ENCODE measurements at places on chromosomes 4 and X. TPM values are rescaled to one million over a fixed set of nuclear protein-coding genes. Genes with fewer than 3 reads are reported as not detected.

DNA sequence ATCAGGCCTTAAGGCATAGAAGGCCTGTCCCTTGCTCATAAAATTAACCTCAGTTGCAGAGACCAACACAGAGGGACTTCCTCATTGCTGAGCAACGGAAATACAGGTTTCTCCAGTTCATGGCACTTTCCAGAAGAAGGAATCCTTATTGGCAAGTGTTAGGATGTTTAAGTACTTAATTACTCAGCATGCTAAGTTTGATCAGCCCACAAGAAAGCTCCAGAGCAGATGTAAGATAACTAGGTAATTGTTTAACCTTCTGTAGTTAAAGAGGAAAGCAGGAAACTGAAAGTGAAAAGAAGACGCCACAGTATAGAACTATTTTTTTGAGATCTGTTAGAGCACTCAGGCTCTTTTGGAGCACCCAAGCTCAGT, 33.5 kb downstream of the SMS start:
- peak; percentile 80 for DNase-seq

GRCh38 chrX:125604448-125604847, 284.8 kb downstream of the TEX13C start:
- DNase-seq: no peak

DNA sequence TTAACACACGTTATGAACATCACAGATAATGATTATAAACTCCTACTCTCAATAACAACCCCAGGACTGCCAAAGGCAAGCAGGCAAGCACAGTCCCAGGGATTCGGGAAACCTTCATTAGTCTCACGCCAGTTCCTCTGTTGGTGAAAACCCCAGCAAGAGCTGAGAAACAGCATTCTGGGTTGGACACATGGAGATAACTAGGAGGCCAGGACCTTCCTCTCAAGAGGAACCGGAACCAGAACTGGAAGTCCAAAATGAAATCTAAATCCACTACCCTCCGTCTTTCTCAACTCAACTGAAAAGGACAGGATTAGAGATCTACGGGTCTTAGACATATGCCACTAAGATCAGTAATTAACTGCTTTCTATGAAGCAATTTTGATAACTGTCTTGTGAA, 3.8 kb downstream of the VEGFC start:
- DNase-seq: no peak

The SMIM31 gene
- not detected for total RNA-seq

DNA sequence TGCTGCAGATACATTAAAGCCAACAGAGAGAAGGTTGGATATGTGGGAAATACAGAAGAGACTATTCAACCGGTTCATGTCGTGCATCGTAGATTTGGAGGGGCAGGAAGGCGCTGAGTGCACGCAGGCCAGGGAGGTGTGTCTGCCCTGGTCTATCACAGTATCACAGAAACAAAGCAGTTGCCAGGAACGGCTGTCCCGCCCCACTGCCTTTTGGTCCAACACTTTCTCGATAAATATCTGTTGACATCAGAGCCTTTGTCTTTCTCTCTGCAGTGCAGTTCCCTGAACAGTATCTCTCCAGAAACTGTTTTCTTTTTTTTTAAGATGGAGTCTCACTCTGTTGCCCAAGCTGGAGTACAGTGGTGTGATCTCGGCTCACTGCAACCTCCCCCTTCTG, 151.1 kb upstream of the BCOR start:
- DNase-seq: no peak

- DNase-seq: no peak
Measured at GRCh38 chr4:158521484-158522088, at the start of gene RXFP1. Gene RXFP1 (plus strand): TSS chr4:158521882. CDS start chr4:158521977, 95 bp downstream.

DNA sequence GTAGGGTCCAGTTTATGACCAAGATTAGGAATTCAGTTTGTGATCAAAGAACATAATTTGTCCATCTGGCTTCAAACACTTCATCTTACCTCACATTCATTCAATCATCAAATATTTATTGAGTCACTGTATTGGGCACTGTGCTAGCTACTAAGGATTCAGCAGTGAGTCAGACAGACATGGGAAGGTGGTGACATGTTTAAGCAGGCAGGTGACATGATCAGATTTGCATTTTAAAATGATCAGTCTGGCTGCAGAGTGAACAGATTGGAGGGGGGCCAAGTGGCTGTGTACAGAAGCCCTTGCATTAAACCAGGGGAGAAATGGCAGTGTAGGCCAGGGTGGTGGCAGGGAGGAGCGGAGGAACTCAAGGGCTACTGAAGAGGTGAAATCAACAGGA, 25.1 kb upstream of the APLN start:
- DNase-seq: peak; percentile 92

DNA sequence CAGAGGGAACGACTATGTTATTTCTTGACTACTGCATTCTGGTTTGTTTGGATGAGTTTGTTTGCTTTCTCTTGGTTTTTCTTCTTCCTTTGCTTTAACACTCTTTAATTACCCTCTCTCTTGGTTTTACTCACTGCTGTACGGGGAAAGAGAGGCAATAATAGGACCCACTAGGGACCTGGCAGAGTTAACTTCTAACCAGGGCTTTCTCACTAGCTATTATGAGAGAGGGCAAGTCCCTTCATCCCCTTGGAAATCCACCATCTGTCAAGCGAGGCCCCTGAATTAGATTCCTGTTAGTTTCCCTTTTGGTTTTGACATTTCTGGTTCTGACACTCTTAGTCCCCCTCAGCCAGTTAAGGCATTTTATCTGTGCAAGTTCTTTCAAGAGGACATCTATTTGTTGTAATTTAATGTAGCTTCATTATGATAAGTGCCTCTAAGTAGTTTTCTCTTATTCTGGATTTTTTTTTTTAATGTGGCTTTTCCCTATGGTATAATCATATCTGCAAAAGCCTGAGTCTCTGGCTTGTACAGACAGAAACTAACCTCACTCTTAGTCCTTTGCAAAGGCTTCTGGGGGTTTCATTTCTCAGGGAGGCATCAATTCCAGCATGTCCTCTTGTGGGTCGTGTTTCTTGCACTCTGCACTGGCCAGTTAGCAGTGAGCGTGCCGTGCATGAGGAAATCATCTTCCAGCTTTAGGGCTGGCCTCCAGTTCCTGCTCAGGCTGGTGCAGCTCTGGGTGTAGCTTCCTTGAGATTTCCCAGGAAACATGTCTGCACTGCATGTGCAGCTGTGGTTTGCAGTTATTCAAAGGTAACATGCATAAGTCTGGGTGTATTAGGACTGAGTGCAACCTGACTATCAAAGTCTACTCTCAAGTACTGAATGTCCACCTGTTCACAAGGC, 221.3 kb downstream of the STIM2 start:
- no peak for DNase-seq

GRCh38 chr4:36215627-36216026, 28.7 kb downstream of the ARAP2 start:
- no peak for DNase-seq

- DNase-seq: no peak
Measured at GRCh38 chr4:173176010-173176409, 7.4 kb downstream of the GALNT7 start.

DNA sequence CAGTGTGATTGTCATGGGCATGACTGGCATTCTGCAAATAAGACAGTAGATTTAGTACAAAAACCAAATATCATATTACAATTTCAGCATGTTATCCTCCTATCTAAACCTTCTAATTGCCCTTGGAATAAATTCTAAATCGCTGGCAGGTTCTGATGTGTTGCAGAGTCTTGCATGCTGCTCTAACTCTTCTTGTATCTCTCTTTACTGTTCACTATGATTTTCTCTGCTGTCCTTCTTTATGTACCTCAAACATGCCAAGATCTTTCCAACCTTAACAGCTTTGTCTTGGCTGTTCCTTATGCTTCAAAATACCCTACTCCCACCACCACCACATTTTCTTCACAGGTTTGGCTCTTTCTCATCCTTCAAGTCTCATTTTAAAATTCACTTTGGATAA, 43.0 kb upstream of the KCNIP4 start:
- no peak for DNase-seq

GRCh38 chr4:70670332-70671014, 4.2 kb upstream of the JCHAIN start:
- peak; percentile 24 for DNase-seq

- no peak for DNase-seq
Measured at GRCh38 chrX:134752558-134752957, 94.3 kb upstream of the PLAC1 start.

- DNase-seq: no peak
Measured at GRCh38 chr4:163042306-163042705, 124.4 kb downstream of the NAF1 start.

- no peak for DNase-seq
Measured at GRCh38 chrX:14232688-14233087, 203.0 kb upstream of the GEMIN8 start.

DNA sequence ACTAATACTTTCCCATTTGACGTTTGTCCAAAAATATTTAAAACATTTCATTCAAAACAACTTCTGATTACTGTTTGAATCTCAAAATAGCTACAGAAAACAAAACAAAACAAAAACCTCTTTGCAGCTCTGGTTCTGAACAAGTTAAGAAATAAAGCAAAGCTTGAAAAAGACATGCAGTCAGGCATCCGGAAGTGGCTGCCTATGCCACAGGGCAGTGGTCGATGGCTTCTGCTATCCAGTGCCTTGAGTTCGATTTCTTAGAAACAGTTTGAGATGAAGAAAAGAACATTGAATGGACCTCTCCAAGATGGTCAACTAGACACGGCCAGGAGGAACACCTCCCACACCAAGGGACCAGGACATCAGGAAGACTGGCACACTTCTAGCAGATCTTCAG, 125.3 kb downstream of the SCFD2 start:
- no peak for DNase-seq

DNA sequence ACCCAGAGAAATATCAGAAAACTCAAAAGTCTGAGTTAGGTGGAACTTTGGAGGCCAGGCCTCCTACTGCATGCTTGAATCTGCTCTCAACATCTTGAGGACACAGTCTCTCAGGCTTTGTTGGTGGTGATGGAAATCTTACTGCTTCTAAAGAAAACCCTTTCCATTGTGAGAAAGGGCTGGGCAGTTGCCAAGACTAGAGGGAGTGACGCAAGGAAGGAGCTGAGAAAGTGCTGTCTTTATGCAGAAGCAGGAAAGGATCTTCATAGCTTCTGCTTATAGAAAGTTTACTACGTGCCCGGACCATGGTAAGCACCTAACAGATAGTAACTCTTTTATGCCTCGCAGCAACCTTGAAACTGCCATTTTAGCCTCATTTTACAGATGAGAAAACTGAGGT, 2.4 kb upstream of the CRMP1 start:
- no peak for DNase-seq

DNA sequence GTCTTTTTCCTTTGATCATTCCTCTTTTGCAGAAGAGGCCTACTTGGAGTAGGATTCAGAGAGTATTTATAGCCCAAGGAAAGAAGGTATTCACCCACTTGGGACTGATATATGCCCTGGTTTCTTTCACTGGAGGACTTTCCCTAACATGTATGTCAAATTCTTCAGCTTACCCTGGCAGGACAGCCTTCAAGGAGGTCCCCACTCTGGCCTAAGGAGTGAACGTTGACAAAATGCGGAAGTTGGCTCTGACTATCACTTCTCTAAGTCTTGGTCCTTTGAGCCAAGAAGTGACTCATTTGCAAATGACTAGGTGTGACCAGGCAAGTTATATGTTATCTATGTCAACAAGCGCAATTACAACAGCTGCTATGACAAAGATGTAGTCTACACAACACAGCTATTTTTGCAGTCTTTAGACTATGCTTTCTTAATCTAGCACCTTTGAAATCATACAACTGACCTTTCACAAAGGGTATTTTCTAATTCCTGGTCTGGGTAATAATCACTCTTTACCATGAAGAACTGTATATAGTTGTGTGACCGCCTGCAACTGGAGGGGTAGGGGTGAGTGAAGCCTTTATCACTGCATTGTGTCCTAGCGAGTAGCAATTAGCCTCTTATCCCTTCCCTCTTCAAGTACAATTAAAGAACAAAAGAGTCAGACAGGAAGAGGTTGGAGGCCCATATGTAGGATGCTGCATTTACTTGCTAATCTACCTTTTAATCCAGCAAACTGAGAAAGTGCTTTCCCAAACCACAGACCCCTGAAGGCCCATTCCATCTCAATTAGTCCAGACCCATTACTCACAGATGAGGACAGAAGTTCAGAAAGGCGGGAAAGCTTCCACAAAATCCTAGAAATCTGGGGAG, 50.1 kb downstream of the RASGEF1B start:
- DNase-seq: peak; percentile 98

The NLRP2B gene
- not detected for total RNA-seq

- DNase-seq: no peak
Measured at GRCh38 chr4:100797791-100798190, 280.0 kb upstream of the EMCN start.

Measured in bronchial epithelial cell (primary cell).